ENCODE measurements at places on chromosomes 2 and 18.
A peak's percentile ranks its signal among the peaks of the same experiment; 100 is the strongest.

- no peak for DNase-seq
These were observed 39.9 kb downstream of the SCN7A start for GRCh38 chr2:166454006-166454595.

- DNase-seq: no peak
These were observed 14.1 kb downstream of the LIMS1 start for GRCh38 chr2:108548208-108549003.

- DNase-seq: no peak
These were observed 238.5 kb downstream of the DYSF start for GRCh38 chr2:71691747-71692441.

GRCh38 chr2:96102596-96103186 lies 13.7 kb downstream of the ADRA2B start:
- no peak for DNase-seq

- DNase-seq: no peak
These were observed 634.1 kb downstream of the TDRD15 start for GRCh38 chr2:21757805-21758430.

DNA sequence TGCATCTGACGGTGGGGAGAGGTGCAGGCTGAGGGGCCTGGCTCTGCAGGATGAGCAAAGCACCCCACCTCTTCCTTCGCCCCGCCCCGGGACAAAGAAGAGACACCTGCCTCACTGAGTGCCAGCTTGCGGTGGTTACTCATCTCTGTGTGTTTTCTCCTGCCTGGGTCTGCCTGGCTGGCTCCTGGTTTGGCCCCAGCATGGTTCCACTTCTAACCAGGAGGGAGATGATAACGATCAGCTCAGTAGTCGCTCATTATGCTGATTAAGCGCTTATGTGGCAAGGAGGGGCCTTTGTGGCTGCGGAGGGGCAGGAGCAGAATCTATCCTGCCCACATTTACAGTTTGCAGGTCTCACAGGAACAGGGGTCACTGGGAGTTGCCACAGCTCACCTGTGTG lies 68.7 kb upstream of the EDAR start:
- peak; percentile 11 for DNase-seq

DNA sequence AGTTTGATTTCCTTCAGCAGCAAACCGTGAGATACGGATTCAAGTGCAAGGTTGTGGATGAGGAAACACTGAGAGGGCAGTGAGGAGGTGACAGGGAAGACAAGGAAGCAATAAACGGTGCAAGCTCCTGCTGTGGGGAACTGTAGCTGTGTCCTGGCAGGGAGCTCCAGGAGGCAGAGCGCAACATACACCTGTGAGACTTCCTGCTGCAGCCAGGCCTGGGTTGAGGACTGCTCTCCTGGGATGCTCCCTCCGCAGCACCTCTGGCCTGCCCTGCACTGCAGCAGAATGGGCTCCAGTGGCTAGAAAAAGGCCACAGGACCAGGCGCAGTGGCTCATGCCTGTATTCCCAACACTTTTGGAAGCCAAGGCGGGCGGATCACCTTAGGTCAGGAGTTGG lies 85.5 kb downstream of the MRO start:
- DNase-seq: no peak

GRCh38 chr2:195021711-195022507 lies 635.1 kb upstream of the SLC39A10 start:
- DNase-seq: no peak

DNA sequence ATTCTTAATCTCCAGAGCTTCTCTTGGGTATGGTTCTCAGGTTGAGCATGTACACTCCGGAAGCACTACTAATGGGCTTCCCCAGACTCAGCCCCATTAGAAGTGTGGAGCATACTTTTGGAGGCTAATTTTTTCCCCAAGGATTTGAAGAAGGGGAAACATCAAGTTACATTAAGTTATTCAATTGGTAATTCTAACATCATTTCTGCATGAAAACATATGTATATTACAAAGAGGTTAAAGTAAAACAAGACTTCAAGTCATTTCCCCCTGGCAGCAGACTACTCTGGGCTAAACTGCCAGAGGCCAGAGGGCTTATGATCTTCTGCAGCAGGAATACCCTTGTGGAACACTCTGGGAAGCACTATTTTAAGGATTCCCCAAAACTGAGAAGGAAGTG lies 227.7 kb upstream of the STK17B start:
- DNase-seq: no peak

DNA sequence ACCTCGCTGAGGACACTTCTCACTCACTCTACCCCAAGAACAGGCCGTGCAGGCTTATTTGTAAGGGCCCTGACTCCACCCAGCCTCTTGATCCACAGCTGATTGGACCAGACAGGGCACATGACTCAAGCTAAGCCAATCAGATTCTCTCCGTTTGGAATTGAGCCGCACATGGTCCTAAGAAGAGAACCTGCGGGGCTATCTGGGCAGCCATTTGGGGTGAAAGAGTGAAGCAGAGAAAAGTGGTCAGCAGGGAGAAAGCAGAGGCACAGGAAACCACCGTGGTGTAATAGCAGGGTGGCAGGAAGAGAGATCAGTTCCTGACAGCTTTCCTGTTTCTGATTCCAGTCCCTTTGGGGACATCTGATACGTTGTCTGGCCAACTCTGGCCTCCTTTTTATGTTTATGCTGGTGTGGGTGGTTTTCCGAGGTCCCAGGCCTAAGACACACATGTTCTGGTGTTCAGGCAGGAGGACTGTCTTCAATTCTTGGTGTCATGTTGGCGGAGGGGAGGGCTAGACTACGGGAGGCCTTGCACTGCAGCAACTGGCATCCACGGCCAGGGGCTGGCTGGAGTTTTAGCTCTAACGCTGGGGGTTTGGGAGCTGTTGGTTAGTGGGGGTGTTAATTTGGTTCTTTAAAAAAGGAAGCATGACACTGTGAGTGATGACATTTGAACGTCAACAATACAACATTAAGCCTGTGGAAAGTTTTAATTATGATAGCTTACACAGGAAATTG lies 26.1 kb upstream of the SPTBN1 start:
- no peak for DNase-seq

DNA sequence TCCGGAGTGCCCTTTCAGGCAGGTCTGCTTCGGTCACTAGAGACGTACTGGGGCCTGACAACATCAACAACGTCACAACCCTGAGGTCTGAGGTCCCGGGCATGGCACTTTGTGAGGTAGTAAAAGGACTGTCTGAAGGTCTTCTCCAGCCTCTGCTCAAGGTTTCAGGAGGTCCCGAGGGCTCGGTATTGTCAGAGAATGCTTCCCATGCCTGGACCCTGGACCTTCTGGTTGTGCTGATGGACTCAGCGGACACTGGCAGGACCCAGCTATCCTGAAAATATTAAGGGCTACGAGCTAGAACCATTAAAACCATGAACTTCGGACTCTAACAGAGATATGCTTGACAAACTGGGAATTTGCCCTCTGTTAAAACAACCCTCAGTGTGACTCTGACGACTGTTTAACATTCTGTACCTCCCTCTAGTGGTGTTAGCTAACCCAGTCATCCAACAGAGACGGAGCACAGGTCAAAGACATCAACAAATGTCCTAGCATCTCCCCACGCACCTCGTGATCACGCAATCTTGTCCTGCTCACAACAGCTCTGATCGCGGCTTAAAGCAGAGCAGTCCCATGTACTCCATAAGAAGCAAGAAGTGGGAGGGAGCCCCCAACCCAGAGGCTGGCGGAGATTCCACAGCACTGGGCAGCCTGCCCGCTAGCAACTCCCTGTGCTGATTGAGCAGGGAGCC lies 96.5 kb downstream of the CCDC93 start:
- DNase-seq: no peak

GRCh38 chr18:67766930-67767329 lies 250.4 kb upstream of the DSEL start:
- DNase-seq: no peak

GRCh38 chr2:111972955-111973565 lies 74.7 kb downstream of the MERTK start:
- no peak for DNase-seq

DNA sequence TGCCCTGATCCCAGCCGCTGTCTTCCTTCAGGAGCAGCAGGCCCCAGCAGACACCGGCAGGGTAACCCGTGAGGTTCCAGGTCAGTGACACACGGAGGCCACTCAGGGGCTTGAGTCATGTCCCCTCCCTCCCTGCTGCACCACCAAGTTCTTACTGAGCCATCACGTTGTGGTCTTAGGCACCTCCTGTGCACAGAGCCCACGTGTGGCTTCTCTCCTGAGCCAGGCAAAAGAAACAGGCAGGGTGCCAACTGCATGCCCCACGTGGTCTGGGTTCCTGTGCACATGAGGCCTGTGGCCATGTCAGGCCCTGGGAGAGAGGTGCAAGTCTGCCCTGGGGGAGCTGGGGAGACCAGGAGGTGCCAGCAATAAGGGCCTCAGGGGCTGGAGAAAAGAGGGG lies 264.8 kb downstream of the KLHL29 start:
- DNase-seq: peak; percentile 26

GRCh38 chr2:67295851-67296250 lies 101.3 kb upstream of the ETAA1 start:
- DNase-seq: no peak

DNA sequence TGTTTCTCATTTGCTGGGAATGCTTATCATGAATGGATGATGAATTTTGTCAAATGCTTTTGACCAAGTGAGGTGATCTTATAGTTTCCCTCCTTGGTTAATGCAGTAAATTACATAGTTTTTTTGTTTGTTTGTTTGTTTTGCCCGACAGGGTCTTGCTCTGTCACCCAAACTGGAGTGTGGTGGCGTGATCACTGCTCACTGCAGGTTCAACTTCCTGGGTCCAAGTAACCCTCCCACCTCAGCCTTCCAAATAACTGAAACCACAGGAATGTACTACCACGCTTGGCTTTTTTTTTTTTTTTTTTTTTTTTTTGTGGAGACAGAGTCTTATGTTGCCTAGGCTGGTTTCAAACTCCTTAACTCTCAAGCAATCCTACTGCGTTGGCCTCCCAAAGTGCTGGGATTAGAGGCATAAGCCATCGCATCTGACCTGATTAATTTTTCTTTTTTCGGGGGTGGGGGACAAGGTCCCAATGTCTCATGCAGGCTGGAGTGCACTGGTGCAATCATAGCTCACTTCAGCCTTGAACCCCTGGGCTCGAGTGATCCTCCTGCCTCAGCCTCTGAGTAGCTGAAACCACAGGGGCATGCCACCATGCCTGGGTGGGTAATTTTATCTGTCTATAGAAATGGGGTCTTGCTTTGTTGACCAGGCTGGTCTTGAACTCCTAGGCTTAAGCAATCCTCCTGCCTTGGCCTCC lies 48.6 kb downstream of the SMAD2 start:
- no peak for DNase-seq

DNA sequence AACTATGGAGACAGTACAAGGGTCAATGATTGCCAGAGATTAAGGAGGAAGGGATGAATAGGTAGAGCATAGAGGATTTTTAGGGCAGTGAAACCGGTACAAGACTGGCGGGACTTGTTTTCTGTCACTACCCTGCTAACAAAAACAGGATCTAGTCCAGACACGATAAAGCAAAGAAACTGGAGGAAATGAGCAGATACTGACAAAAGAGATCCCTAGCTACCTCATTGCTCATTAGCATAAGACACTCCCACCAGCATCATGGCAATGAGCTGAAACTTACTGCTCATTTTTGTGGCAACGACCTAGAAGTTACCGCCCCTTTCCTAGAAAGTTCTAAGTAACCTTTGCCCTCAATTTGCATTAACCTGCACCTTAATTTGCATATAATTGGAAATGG lies 131.2 kb downstream of the ETAA1 start:
- DNase-seq: no peak

DNA sequence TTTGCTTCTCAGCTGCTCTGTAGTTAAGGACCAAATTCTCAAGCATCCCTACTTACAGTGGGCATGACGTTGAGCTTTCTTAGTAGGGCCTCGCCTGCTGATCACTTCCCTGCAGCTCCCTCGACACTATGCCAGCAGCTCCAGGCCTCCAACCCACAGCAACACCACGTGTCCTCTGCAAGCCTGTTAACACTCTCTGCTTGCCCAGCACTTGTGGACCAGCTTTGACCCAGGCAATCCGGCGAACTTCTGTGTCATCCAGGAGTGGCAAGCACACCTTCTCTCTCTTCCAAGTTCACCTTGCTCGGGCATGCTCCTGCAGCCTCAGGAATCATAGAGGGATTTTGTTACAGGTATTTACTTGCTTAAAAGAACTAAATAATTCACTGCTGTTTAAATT lies 138.6 kb upstream of the FHL2 start:
- DNase-seq: no peak

DNA sequence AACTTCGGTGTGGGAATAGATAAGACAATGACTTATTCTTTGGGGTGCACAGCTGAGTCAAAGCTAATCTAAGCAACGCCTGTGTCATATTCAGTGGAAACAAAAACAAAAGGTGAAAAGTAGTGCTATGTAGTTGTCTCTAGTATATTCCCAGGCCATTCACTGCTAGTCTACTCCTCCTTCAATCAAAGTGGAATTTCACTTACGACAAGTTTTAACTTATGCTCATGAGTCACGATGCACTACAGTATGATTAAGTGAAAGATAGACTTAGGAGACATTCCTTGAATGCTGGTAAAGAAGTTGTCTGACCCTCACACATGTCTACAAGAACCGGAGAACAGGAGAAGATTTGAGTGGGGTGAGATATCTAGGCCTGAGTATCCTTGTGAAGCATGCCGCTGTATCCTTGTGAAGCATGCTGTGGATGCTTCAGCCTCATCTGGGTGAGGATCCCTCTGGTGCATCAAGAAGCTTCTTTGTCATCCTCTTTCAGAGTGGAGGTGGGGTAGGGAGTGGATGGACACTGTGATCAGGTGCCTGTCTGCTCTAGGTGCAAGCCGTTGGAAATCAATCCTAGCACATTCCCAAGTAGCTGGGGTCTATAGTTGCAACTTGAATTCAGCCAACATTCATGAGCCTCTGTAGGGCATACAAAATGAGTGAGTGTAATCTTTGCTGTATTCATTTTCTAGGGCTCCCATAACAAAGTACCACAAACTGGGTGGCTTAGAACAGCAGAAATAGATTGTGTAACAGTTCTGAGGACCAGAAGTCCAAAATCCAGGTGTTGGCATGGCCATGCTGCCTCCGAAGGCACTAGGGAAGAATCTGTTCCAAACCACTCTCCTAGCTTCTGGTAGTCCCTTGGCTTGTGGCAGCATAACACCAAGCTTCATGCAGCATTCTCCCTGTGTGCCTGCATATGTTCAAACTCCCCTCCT lies 173.5 kb upstream of the FN1 start:
- no peak for DNase-seq

DNA sequence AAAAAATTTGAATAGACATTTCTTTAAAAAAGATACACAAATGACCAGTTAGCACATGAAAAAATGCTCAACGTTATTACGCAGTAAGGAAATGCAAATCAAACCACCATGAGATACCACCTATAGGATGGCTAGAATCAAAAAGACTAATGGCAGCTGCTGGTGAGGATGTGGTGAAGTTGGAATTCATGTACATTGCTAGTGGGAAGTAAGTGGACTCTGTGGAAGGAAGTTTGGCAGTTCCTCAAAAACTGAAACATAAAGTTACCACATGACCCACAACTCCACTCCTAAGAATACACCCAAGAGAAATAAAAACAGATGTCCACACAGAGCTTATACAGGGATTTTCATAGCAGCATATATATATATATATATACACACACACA lies 51.2 kb downstream of the MBP start:
- DNase-seq: no peak
